A549 (cell line): ENCODE measurements at places on chromosomes 7 and 10.

- no peak for DNase-seq
These were observed 604.0 kb downstream of the INHBA start for GRCh38 chr7:41098846-41099245.

GRCh38 chr10:72194949-72195348 lies 20.9 kb upstream of the ANAPC16 start:
- DNase-seq: no peak

DNA sequence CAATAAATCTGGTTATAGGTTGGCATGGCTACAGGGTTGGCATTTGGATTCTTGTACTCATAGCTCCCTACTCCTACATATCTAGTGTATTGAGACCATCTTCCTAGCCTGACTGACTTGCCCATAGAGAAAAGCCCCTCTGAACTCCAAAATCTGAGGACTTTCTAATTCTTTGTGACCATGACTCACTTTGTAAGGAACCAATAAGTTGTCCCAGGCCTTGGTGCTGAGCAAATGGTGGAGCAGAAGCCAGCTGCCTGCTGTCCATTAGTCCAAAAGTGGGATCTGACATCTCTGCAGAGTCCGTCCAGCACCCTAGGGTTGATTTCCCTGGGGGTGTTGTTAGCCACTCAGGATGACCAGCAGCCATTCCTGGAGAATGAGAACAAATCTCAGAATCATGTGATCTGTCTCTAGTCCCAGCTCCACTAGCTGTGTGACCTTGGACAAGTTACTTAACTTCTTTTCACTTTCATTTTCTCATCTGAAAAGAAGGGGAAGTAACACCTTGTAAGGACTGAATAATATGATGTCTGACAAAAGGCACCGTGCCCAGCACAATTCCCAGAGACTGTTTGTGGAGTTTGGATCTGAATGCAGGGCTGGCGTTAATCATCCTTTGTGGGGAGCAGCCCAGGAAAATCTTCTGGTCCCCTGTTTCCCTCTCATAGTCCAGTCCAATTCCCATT lies 44.1 kb downstream of the MTURN start:
- no peak for DNase-seq

- no peak for DNase-seq
These were observed 126.3 kb downstream of the TAX1BP1 start for GRCh38 chr7:27866256-27866655.
